Ammon's horn (tissue), 1 donor: ENCODE measurements at places on chromosomes 7 and 10.

DNA sequence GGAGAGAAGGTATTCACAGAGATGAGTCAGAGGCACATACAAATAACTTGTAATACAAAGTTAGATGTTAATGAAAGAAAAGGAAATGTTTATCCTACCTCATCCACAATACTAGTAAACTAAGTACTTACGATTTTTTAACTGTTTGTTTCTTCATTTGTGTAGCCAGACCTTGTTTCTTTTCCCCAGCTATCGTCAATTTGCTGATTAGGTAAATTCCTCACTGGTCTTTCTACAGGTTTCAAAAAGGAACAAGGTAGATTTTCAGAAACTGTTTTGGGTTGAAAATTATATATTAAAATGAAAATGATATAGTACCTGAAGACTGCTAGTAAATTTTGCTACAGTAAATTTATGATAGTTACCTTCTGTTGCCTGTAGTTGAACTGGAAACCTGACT lies 56.6 kb downstream of the PON1 start:
- DNase-seq: no peak

DNA sequence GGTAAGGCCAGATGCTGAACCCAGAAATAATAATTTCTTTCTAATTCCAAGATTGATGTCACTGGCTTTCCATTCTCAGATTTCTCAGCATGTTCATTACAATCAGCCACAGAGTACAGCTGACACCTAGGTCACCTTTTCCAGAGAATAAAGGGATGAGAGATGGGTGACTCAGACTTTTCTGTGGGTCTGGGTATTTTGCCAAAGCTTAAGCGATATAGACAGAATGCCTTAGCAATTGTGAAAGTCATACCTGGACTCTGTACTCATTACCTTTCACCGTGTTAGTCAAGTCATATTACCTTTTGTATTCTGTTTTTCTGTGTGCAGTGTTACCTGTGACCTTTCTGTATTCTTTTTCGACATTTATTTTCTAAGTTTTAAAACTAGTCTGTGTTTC lies 10.6 kb upstream of the PRTFDC1 start:
- DNase-seq: no peak

DNA sequence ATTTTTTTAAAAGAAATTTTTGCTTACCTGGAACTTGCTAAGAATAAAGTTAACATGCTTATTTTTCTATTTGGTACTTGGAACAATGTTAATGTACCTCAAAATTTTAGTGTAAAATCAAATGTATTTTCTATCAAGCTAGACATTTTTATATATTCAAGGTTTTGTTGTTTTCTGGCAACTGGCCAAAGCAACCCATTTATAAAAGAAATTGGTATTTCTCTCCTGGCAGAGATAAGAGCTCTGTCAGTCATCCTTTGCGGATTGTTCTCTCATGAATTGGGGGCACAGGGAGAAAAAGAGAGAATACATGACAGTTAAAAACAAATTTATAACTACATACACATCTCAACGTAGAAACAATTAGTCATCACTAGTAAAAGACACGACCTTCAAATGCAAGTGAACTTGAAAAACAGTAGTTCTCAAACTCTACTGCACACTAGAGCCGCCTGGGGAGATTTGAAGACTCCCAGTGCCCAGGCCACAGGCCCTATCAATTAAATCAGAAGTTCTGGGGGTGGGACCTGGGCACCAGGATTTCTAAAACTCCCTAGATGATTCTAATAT lies 152.4 kb upstream of the LAMB4 start:
- no peak for DNase-seq

- DNase-seq: no peak
These were observed 51.5 kb upstream of the DPYSL4 start for GRCh38 chr10:132135053-132135872.

DNA sequence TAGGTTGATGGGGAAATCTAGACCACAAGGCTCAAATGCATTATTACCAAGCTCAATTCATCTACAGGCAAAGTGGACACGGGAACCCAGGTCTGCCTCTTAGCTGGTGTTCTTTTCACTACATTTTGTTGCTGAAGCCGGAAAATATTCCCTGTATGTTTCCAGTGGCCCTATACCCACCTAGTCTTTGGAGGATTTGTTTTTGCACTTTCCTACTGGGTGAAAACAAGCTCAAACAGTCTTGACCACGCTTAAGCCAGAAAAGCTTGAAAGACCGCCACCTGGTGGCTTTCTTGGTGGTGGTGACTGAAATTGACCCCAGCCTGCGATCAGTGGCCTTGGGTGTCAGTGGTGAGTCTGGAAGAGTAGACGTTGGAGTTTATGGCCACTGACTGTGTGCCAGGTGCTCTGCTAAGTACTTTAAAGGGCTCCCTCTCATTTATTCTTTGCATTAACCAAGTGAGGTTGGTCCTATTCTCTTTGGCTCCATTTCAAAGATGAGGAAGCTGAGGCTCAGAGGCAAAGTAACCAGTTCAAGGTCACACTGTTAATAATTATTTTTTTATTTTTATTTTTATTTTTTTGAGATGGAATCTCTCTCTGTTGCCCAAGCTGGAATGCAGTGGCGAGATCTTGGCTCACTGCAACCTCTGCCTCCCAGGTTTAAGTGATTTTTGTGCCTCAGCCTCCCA lies 11.1 kb upstream of the CRTAC1 start:
- peak; percentile 78 for DNase-seq

- DNase-seq: no peak
These were observed 99.3 kb downstream of the DGKI start for GRCh38 chr7:137747359-137748031.

DNA sequence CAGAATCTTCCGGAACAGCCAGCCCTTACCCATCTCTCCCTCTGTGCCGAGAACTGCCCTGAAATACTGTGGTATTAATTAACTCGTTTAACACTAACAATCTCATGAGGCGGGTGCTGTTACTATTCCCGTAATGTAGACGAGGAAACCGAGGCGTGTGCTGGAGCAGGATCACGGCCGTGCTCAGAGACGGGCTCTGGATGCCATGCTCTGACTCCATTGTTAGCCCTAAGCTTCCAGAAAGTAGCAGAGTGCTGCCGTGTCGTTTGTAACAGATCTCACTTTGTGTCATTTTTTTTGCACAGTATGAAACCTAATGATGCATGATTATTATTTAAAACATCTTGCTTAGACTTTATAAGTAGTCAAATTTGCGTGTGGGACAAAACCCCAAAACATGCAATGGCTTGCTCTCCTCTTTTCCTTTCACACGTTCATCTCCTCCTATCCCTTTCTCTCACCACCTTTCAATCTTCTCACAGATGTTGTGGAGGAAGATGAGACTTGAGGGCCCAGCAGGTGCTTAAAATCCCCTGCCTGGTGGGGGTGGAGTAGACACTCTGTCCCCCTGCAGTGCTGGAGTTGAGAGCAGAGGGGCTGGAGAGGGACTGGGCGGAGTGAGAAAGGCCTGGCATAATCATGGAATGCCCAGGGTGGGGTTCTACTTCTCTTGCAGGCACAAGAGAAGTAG lies 482 bp upstream of the ACTR3C start:
- DNase-seq: no peak

GRCh38 chr10:1465993-1466764 lies 271.1 kb downstream of the ADARB2 start:
- DNase-seq: no peak

- DNase-seq: no peak
These were observed 153.7 kb downstream of the FAM107B start for GRCh38 chr10:14621037-14621436.

DNA sequence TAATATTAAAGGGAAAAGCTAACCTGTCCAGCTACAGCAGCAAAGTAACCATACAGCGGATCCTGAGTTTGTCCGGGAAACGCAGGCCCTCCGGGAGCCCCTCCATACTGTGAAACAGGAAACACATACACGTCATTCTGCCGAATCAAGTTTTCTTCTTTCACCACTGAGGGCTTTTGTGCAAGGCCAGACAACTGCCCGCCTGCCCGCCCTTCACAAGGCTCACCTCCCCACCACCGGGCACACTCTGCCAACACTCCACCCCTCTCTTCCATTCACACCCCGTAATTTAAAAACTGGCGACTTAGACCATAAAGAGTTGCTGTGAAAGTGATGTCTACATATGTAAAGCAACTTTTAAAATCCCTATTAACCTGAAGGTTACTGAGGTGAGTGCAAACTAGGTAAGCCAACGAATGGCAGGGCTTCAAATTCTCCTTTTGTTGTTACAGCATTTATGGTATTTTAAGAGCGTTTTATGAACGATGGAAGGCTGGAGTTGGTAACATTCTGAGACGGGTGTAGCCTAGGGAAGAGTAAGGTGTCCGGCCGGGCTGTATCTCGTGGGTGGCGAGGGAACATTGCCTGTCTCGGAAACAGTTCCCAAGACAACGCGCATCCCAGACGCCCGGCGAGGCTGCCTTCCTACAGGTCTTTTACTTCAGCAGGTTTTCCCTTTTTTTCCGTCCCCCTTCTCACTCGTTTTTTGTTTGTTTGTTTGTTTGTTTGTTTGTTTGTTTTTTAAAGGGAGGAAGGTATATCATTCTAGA lies 817 bp downstream of the SRI start:
- DNase-seq: peak; percentile 78

DNA sequence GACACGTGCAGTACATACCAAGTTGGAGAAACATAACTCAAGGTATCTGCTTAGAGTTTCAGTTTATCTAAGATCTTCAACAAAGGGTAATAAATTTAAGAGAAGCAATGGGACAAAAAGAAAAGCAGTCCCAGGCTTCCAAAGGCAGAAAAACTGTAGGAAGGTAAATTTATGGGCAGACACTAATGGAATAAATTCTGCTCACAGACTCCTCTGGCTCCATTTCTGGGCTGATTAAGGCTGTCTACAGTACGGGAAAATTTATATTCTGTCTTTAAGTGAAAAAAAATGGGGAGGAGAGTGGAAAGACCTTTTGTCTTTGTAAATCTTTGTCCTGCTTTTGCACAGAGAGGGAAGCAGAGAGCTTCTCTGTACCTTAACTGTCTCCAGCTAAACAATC lies 587.5 kb upstream of the IGFBP3 start:
- no peak for DNase-seq

GRCh38 chr10:13115832-13116803 lies 16.2 kb downstream of the OPTN start:
- no peak for DNase-seq

DNA sequence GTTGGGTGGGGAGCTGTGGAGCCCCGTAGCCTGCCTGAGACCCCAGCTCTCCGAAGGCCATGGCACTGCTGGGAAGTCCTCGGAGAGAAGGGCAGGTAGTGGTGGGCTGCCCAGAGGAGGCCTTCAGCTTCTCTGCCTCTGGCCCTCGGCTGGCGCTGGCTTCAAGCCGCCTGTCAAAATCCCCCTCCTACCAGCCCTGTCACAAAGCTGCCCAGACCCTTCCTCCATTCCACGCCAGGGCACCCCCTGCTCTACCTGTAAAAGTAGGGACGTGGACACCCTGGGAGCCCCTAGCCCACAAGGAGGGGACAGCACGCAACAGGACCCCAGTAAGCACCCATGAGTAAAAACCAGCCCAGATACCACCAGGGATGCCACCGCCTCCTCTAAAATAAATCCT lies 31.6 kb downstream of the MAD1L1 start:
- no peak for DNase-seq

GRCh38 chr10:34237898-34238455 lies 577.1 kb downstream of the PARD3 start:
- DNase-seq: no peak

DNA sequence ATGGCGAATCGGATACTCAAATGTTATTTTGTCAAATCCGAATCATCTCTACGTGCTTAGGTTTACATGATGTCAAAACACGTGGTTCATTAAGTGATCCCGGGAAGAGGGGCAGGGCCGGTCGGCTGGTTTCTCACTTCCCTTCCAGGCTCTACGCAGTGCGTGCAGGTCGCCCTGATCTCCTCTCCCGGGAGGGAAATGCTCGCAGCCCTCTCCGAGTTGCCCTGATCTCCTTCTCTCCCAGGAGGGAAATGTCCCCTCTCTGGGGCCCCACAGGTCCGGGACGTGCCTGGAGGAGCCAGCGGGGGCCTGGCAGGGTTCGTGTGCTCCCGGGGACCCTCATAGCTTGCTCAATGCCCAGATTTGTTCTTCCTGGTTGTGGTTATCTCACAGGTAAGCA lies 202.7 kb downstream of the DNAJB6 start:
- no peak for DNase-seq

GRCh38 chr7:110308791-110309190 lies 782.1 kb upstream of the LRRN3 start:
- no peak for DNase-seq

DNA sequence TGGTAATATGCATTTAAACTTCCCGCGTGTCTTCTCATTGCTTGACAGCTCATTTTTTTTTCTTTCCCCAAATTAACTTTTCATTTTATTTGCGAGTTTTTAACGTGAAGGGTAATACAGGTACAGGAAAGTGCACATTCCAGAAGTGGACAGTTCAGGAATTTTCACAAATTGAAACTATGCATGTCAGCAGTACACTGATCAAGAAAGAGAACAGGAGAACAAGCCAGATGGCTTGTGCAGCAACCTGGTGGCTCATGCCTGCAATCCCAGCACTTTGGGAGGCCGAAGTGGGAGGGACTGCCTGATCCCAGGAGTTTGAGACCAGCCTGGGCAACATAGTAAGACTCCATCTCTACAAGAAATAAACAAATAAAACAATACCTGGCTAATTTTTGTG lies 28.5 kb downstream of the ARL5B start:
- DNase-seq: no peak

DNA sequence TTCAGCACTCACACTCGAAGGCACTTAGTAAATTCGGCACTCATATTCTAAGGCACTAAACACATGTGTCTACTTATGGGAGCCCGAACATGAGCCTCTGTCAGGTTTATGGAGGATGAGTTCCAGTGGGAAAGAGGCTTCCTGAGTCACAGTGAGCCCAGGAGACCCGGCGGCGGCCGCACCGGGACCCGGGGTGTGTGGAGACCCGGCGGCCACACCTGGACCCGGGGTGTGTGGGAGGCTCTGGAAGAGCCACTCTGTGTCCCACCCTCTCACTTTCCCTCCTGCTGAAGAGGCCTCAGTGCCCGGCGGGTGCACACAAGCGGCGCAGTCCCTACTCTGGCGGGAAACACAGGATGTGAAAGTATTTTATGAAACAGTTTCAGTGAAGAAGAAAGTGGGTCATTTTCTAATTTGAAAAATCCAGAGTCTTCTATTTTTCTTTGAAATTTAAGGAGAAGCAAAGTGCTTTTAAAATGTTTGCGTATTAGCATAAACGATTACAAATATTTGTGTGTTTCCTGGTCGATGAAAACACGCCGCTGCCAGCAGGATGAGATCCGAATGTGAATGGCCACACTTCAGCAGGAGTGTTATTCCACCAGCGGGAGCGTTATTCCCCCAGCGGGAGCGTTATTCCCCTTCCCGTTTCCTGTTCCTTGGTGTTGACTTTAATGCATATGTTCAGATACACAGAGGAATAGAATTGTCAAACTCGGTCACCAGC lies 625.1 kb downstream of the DNAJB6 start:
- no peak for DNase-seq
